Stimulated activated CD4-positive, alpha-beta T cell treated with anti-CD3 and anti-CD28 coated beads, Interleukin-1b, Interleukin-23, amount 100 ng/mL, for 48 hours (primary cell): ENCODE measurements at places on chromosomes 12 and 14.
A peak's percentile ranks its signal among the peaks of the same experiment; 100 is the strongest.

GRCh38 chr14:89445273-89445973 lies 28.4 kb upstream of the FOXN3 start:
- DNase-seq = peak; percentile 65

DNA sequence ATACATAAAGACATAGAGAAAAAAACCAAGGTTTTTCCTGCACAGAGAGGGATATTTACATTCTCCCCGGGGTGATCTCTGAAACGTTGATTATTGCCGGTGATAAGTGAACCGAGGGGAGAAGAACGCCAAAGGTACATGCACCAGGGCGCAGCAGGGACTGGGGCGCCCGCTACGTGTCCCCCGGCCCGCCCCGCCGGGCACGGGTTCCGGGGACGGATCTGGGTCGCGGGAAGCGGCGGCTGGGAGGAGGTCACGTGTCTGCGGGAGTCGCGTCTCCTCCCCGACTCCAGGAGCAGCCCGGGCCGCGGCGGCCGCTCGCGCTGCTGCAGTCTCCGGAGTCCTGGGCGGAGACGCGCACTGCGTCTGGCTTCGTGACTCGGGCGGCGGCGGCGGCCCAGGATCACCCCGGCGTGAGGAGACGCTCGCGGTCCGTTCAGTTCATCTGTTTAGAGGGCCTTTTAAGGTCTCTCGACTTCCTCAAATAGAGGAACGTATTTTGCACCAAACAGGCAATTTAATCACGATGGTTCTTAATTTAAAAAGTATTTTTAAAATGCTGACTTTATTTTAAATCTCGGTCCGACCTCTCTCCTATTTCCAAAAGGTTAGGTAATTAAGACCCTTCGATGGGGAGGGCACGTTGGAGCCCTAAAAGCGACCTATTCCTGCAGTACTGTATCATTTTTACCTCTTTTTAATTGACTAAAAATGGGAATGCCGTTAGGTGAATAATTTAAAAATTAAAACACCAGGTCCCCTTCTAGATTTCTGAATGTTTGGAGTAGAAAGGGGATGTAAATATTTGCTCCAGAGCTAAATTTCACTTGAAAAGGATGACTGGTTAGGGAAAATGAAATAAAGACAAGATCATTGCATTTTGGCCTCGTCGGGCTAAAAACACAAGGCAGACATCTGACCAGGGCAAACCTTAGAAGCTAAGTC lies 1.8 kb upstream of the BHLHE41 start:
- peak; percentile 32 for DNase-seq

GRCh38 chr12:93813972-93814821 lies 137.0 kb downstream of the CRADD start:
- DNase-seq = peak; percentile 9

- peak; percentile 13 for DNase-seq
Measured at GRCh38 chr14:50667684-50667995, 466 bp downstream of the SAV1 start.

- DNase-seq = no peak
Measured at GRCh38 chr12:132076711-132077110, 67.4 kb downstream of the DDX51 start.

DNA sequence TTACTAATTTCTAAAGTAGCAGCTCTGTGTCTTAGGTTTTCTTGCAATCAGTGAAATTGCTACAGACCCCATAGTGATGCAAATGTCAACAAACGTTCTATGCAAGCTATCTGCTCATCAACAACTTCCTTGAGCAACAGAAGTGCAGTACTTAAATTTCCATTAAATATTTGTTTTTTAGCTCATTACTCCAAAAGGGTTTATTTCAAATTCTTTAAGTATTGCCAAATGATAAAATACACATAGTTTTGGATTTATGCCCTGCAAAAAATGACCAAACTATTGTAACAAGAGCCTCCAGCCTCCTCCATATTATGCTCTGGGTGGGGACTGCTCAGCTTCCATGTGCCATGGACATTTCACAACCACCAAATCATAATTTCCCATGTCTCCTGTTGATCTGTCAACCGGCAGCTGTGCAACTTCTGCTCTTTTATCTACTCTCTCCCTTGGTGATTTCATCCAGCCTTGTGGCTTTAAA lies 4.4 kb downstream of the BDKRB1 start:
- no peak for DNase-seq

GRCh38 chr12:130334937-130335336 lies 2.8 kb upstream of the PIWIL1 start:
- no peak for DNase-seq

- no peak for DNase-seq
Measured at GRCh38 chr14:70754991-70755390, 54.3 kb downstream of the MAP3K9 start.

- no peak for DNase-seq
Measured at GRCh38 chr12:70415987-70416386, 49.9 kb downstream of the KCNMB4 start.

DNA sequence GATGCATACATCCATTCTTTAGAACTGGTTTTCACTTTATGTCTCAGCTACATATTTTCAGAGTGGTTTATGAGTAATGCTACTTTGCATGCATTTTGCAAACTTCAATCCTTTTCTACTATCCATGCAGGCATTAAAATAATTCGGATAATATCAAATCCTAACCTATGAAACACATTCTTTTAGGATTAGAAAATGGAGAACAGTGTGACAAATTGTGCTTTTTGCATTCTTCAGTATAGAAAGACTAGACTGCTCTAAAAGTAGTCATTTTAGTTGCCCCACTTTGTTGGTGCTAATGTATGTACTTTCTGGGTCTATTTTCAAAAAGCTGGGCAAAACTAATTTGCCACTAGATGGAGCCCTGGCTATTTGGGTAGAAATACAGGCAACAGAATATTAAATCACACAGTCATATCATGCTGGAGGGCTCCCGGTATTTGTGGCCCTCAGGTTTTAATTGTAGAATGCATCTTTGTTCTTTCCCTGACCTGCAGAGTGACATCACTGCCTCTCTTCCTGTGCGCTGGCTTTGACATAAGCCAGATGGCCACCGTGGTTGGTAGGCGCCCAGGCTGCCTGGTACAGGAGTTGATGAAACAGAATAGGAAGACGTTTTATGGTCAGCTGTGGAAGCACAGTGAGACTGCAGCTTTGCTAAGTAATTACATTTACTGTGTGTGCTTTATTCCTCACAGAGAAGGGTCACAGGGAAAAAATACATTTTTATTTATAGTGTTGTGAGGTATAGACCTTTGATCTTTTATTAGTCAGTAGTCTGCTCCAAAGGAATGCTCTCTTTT lies 28.1 kb downstream of the MSRB3 start:
- DNase-seq = no peak

DNA sequence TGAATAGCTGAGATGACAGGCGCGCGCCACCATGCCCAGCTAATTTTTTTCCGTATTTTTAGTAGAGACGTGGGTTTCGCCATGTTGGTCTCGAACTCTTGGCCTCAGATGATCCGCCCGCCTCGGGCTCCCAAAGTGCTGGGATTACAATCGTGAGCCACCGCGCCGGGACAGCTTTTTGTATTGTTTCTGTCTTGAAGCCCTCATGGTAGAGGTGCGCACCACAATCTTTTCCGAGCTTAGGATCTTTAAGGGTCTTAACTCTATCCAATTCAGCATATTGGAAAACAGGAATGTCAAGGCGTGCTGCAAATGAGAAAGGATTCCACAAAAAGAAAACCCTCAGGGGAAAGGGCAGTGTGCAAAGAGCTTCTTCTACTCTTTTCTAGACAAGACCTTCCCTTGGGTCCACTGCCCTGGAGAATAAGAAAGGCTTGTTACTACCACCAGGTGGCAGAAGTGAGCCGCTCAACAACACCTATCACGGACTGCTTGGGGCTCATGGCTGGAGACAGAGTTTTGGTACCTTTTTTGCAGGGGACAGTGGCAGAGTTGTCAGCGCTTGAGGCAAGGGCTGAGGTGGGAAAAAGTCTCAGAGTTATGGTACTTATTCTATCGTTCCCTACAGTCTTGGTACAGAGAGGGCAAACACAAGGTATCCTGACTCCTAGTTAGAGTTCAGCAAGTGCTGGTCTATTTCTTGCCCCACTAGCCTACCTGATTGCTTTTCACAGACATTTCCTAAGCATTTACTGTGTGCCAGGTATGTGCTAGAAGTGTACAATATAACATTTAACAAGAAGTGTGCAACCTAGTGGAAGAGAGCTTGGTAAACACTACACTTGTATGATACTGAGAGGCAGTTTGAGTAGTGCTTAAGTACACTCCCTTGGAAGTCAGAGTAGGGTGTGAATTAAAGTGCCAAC lies 16.4 kb upstream of the SP7 start:
- peak; percentile 84 for DNase-seq

GRCh38 chr12:117403586-117404139 lies 42.2 kb upstream of the NOS1 start:
- no peak for DNase-seq

GRCh38 chr12:125890971-125891370 lies 825.7 kb downstream of the AACS start:
- DNase-seq = no peak

- DNase-seq = no peak
Measured at GRCh38 chr12:125402874-125403789, 337.9 kb downstream of the AACS start.

DNA sequence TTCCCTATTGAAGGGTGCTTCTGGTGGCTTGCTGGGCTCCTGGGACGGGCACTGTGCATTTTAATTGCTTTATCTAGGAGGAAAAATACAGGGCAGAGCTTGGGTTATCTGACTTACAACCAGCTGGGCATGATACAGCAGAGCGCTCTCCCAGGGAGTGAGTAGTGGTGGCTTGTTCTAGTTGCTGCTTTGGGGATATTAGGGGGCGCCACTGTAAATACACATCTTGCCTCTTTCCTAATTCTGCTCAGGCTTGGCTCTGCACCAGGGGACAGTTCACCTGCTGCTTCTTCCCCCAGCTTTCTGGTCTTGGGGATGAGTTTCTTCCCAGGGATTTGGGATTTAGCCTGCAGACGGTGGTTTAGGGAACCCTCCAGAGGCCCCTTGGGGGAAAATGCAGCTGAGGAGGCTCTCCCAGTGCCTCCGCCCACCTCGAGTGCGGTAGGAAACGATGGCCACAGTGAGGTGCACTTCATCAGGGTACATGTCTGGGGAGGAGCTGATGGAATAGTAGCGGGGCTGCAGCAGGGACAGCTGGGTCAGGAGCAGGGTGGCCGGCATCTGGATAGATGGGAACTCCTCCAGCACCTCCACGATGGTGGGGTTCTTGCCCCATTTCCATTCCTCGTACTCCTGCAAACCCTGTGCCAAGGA lies 36.9 kb upstream of the FBXO21 start:
- DNase-seq = no peak

GRCh38 chr12:119322301-119322723 lies 12.2 kb upstream of the CCDC60 start:
- no peak for DNase-seq

GRCh38 chr12:104250366-104251125 lies 35.0 kb downstream of the TXNRD1 start:
- DNase-seq = no peak

GRCh38 chr14:68214431-68214830 lies 394.9 kb downstream of the RAD51B start:
- DNase-seq = no peak

DNA sequence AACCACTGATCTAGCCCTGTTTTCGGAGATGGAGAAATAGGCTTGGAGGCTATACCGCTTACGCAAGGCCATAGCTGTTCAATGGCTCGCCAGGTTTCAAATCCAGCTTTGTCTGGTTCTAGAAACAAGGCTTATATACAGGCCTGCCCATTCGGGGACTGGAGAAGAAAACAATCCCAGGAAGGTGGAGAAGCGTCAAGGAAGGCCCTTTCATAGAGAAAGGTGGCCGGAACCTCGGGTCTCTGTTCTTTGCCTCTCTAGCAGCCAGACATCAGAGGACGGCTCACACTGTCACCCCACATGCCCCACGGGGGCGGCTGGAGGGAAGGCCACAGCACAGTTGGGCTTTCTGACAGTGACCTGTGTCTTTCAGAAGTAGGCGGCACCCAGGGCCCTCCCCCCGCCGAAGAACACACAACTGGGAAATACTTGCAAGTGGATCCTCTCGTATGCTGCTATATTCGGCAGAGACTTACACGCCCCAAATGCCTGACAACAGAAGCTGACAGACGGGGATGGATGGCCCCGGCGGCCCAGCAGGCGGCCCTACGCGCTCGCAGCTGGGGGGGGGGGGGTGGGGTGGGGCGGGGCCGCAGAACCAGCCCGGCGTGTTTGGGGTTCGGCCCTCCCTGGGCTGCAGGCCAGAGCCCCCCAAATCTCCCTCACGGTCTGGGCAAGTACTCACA lies 4.5 kb upstream of the SETD1B start:
- peak; percentile 48 for DNase-seq

GRCh38 chr12:101172316-101172715 lies 37.7 kb downstream of the SLC5A8 start:
- DNase-seq = no peak

DNA sequence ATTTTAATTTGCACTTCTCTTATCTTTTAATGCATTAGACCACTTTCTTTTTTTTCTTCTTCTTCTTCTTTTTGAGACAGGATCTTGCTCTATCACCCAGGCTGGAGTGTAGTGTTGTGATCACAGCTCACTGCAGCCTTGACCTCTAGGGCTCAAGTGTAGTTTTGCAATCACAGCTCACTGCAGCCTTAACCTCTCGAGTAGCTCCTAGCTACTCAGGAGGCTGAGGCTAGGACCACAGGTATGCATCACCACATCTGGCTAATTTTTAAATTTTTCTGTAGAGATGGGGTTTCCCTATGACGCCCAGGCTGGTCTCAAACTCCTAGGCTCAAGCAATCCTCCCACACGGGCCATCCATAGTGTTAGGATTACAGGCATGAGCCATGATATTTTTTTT lies 12.7 kb downstream of the TMED8 start:
- no peak for DNase-seq

- no peak for DNase-seq
Measured at GRCh38 chr14:95121911-95122620, 35.3 kb downstream of the DICER1 start.

- DNase-seq = no peak
Measured at GRCh38 chr14:101707863-101708620, 53.5 kb upstream of the PPP2R5C start.

DNA sequence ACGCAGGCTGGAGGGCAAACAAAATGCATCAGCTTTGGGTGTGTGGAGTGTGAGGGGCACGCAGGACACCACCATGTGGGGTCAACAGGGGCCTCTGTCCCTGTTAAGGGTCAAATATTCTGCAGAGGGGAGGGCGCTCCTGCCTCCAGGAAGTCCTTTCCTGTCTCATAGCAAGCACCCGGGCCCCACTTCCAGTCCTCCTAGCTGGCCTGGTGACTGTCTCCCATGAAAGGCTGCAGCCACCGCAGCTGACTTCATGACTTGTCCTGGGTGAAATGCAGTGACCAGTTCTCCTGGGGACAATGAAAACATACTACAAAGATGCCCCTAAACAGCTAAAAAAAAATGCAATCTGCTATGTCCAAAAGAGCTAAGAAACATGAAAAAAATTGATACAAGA lies 53.6 kb downstream of the LGMN start:
- no peak for DNase-seq

- no peak for DNase-seq
Measured at GRCh38 chr14:68937471-68938270, 41.4 kb downstream of the ACTN1 start.

DNA sequence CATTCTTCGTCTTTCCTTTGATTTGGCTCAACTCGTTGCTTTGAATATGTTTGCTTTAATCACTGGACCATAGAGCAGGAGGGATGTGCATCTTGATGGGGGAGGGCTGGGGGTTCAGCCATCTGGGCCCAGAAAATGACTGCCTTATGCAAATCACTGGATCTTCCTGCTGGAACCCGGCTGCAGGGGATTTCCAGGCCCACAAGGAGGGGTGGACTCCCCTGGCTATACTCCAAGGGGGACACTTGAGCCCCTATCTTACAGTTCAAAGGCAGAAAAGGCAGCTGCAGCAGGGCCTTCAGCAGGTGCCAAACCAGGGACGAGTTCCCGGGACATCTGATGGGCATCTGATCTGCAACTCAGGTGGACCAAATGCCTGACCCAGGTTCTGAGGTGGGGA lies 122.5 kb downstream of the DICER1 start:
- DNase-seq = no peak
